Left lung (tissue), 14 donors: ENCODE measurements at places on chromosomes 11 and 22.

GRCh38 chr22:35616043-35616442, 1.1 kb downstream of the MB start:
- no peak overlapping the region for H3K4me3 ChIP-seq
- H3K27me3 ChIP-seq, result no peaks in the 10 kb centered on the region
- H3K36me3 ChIP-seq, result no peaks in the 10 kb centered on the region
- H3K27ac ChIP-seq, result no peak overlapping the region

GRCh38 chr11:35998634-35999033, 54.8 kb downstream of the LDLRAD3 start:
- no peak overlapping the region for H3K4me3 ChIP-seq
- H3K27me3 ChIP-seq, result no peaks in the 10 kb centered on the region
- no peak for DNase-seq

GRCh38 chr11:7307836-7308235, 56.1 kb downstream of the SYT9 start:
- no peak overlapping the region for H3K4me3 ChIP-seq
- no peaks in the 10 kb centered on the region for H3K4me1 ChIP-seq
- DNase-seq, result no peak
- H3K27me3 ChIP-seq, result no peaks in the 10 kb centered on the region

DNA sequence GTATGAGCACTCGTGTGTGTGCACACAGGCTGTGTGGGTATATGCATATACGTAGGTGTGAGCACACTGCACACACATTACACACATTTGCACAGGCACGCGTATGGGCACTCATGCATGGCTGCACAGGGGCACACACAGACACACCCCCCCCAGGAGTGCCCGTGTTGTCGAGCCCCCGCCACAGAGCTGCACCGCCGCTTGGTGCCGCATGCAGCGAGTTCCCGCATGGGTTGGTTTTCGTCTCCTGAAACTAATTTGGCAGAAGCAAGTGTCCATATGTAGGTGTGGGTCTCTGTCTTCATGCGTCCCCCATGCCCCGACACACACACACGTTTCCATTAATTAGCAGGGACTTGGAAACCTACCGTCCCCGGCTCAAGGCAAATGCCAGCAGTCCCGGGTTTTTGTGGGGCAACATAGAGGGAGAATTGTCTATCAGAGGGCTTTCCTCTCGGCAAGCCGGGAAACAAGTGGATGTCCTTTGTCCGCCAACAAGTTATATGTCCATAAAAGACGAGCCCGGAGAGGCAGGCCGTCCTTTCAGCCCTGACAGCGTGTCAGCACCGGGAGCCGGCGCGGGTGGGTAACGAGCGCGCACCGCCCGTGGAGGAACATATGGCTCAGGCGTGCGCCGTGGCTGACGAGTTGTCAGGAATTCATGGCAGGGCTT, 1291.7 kb downstream of the BRD1 start:
- no peak for DNase-seq
- no peak overlapping the region for H3K27ac ChIP-seq
- no peaks in the 10 kb centered on the region for H3K36me3 ChIP-seq
- H3K4me1 ChIP-seq, result no peaks in the 10 kb centered on the region
- no peaks in the 10 kb centered on the region for H3K27me3 ChIP-seq
- no peak overlapping the region for H3K4me3 ChIP-seq

DNA sequence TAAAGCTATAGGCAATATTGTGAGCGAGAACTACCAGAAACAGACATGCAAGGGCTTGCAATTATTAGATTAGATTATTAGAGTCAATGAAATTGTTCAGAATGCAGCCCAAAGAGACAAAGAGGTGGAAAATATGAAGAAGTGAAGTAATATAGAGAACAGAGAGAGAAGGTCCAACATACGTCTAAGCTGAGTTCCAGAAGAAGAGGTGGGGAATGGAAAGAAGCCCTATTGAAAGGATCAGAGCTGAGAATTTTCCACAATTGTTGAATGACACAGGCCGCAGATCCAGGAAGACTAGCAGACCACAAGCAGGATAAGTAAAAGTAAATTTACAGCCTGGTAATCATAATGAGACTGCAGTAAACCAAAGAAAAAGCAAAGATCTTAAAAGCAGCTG, 93.2 kb downstream of the EXT2 start:
- DNase-seq, result no peak
- H3K4me1 ChIP-seq, result no peaks in the 10 kb centered on the region
- no peak overlapping the region for H3K27ac ChIP-seq
- H3K4me3 ChIP-seq, result no peak overlapping the region

DNA sequence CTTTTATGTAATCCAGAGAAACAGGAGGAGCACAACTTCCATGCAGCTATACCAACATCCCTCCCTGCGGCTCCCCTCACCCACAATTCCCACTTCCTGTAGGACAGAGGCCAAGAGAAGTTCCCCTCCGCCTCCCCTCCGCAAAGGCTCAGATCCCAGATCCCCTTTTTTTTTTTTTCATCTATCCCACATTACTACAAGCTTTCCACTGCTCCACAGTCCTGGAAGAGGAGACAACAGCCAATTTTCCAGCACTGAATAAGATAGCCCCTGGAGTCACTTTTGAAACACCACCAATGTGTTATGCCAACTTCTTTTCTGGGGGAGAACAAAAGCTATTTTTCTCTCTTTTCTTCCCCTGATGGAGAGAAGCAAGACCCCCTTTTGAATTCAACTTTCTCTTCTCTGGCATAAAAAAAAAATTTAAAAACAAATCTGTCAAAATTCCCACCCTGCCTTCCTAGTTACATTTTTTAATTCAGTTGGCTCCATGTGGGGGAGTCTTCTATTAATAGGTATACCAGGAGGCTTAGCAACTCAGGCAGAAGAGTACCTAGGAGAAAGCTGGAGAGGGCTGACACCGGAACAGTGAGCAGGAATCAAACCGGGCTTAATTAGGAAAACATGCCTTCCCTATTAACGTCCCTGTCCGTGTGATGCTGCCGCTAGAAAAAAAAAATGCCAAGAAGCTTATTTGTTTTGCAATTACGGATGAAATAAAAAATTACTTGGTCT, 543.4 kb downstream of the BUD13 start:
- no peaks in the 10 kb centered on the region for H3K36me3 ChIP-seq
- H3K4me1 ChIP-seq, result peaks cover 6% of the 10 kb centered on the region
- H3K27ac ChIP-seq, result no peak overlapping the region
- H3K27me3 ChIP-seq, result no peaks in the 10 kb centered on the region
- DNase-seq, result no peak

- no peak overlapping the region for H3K4me3 ChIP-seq
- H3K4me1 ChIP-seq, result no peaks in the 10 kb centered on the region
- no peak overlapping the region for H3K27ac ChIP-seq
- no peaks in the 10 kb centered on the region for H3K36me3 ChIP-seq
Measured at GRCh38 chr11:50170115-50170514, 137.4 kb downstream of the OR4C45 start.

DNA sequence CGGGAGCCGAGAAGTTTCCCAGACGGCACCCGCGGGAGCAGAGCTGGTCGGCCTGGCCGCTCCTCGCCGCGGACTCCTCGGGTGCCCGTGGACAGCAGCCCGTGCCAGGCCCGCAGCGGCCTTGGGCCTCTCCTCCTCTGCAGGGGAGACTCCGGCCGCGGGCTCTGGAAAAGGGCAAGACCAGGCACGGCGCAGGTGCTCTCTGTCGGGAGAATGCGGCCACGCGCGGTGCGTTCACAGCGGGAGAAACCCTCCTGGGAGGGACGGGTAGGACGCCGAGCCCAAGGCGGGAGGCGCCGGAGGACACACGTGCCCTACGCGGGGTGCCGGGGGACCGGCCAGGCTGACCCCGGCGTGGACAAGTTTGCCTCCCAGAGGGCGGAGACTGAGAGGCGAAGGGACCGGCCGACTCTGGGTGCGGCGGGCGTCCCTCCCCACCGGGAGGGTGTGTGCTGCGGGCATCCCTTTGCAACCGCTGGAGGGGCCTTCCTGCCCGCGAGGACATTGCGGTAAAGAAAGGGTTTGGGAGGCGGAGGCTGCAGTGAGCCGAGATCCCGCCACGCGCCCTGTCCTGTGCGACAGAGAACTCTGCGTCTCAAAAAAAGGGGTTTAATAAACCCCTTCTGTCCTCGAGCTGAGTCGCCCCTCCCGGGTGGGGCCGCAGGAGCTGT, 2.3 kb downstream of the IFITM1 start:
- H3K27ac ChIP-seq, result peak overlapping the region; percentile 47
- H3K4me1 ChIP-seq, result peaks cover 60% of the 10 kb centered on the region
- H3K27me3 ChIP-seq, result peaks cover 8% of the 10 kb centered on the region
- no peaks in the 10 kb centered on the region for H3K36me3 ChIP-seq
- H3K4me3 ChIP-seq, result peak overlapping the region; percentile 5

GRCh38 chr11:93577286-93577685, 34.1 kb upstream of the SMCO4 start:
- H3K27me3 ChIP-seq, result no peaks in the 10 kb centered on the region
- no peak overlapping the region for H3K27ac ChIP-seq
- H3K4me1 ChIP-seq, result no peaks in the 10 kb centered on the region
- H3K36me3 ChIP-seq, result no peaks in the 10 kb centered on the region
- no peak overlapping the region for H3K4me3 ChIP-seq
- DNase-seq, result no peak

GRCh38 chr11:73372375-73372993, 3.7 kb upstream of the RELT start:
- no peak for DNase-seq
- H3K4me3 ChIP-seq, result no peak overlapping the region
- H3K27me3 ChIP-seq, result no peaks in the 10 kb centered on the region
- H3K4me1 ChIP-seq, result no peaks in the 10 kb centered on the region
- no peak overlapping the region for H3K27ac ChIP-seq

GRCh38 chr11:62677156-62677555, 1.7 kb downstream of the UBXN1 start:
- no peak overlapping the region for H3K27ac ChIP-seq
- H3K4me1 ChIP-seq, result peaks cover 21% of the 10 kb centered on the region
- H3K4me3 ChIP-seq, result no peak overlapping the region
- no peak for DNase-seq
- H3K27me3 ChIP-seq, result no peaks in the 10 kb centered on the region

DNA sequence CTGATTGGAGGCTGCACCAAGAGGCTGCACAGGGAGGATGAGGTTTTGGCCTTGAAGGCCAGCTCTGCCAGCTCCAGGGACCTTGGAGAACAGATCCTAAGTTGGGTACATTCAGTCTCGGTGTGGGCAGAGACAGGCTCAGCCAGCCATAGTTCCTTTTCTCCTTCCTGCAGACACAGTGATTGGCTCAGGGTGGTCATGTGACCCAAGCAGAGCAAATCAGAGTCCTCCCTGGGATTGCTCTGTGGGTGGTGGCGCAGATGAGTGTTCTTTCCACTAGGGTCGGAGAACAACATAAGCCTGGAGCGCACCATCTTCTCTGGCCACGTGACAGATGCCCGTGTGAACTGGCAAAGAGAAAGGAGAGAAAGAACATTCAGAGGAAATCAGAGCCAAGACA, 47.1 kb upstream of the CCND1 start:
- H3K27ac ChIP-seq, result no peak overlapping the region
- no peaks in the 10 kb centered on the region for H3K27me3 ChIP-seq
- H3K4me3 ChIP-seq, result no peak overlapping the region
- H3K4me1 ChIP-seq, result no peaks in the 10 kb centered on the region
- no peaks in the 10 kb centered on the region for H3K36me3 ChIP-seq
- DNase-seq, result no peak

DNA sequence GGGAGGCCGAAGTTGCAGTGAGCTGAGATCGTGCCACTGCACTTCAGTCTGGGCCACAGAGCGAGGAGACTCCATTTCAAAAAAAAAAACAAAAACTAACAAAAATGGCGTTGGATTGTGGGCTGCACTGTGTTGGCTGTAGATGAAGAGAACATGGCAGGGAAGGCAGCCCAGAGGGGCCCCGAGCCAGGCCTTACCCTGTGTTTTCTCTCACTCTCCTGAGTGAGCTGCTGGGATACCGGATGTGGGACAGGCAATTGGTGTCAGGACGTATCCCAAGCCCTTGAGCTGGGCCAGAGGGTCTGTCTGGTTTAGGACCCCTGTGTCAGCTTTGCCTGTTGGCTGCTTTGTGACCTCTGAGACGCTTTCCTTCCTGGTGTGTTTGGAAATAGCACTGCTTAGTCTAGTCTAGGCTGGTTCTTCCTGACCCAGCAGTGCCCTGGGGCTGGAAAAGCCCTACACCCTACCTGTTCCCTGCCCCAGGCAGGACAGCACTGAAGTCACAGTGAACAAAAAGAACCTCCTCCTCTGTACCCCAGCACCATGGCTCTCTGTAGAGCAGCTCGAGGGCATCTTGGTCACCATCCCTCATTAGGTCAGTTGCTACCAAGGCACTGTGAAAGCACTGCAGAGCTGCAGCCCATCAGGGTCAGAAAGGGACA, 17.8 kb downstream of the CHADL start:
- H3K27me3 ChIP-seq, result no peaks in the 10 kb centered on the region
- no peaks in the 10 kb centered on the region for H3K36me3 ChIP-seq
- no peak overlapping the region for H3K27ac ChIP-seq
- DNase-seq, result no peak
- H3K4me1 ChIP-seq, result peaks cover 17% of the 10 kb centered on the region

GRCh38 chr11:43508511-43508918, 149.8 kb downstream of the TTC17 start:
- no peaks in the 10 kb centered on the region for H3K36me3 ChIP-seq
- no peaks in the 10 kb centered on the region for H3K27me3 ChIP-seq

DNA sequence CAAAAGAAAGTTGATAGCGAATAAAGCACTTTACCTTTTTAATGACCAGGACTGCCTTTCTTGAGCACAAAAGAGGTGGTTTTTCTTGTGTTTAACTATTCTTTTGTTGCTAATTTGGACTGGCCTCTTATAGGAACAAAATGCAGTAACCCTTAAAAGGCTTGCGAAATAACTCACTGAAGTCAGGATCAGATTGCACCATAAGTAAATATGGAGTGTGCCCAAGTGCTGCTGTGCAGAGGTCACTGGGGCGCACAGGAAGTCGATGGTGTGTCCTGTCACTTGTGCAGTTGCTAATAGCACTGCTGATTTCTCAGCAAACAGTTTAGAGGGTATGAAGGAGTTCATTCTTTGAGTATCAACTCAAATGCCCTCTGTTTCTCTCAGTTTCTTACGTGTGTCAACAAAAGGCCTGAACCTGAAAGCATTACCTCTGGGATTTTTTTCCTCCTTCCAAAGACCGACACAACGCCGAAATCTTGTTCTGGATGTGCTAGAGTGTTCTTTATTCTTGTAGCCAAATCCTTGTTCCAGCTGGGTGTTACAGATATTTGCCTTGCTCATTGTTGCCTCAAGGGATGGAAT, 71.3 kb downstream of the ATXN10 start:
- peaks cover 6% of the 10 kb centered on the region for H3K4me1 ChIP-seq
- no peaks in the 10 kb centered on the region for H3K27me3 ChIP-seq

DNA sequence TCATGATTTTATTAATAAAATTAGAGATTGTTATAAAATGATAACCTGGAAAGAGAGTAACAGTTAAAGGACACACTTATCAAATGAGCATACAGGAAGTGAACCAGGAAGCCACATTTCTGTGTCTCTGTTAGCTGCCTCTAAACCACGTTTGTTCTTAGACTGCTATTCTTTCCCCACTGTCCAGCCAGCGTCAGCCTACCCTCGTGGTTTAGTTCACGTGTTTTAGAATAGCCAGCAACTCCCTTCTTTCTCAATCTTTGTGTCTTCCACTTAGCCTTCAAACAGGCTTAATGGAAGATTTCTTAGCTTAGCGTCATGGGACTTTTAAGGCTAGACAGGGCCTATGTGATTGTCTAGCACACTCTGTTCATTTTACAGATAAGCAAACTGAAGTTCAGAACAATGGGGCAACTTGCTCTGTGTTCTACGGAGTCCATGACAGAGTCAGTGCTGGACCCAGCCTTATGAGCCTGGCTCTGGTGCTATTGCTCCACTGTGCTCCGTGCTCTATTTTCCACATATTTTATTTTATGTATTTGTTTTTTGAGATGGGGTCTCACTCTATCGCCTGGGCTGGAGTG, 27.2 kb downstream of the GRAMD1B start:
- H3K4me3 ChIP-seq, result no peak overlapping the region
- no peaks in the 10 kb centered on the region for H3K27me3 ChIP-seq
- peaks cover 28% of the 10 kb centered on the region for H3K4me1 ChIP-seq
- H3K27ac ChIP-seq, result peak overlapping the region; percentile 53
- no peaks in the 10 kb centered on the region for H3K36me3 ChIP-seq
- DNase-seq, result no peak
